Stimulated activated CD8-positive, alpha-beta memory T cell treated with anti-CD3 and anti-CD28 coated beads, Interleukin-15, amount 100 ng/mL, for 1 hour (primary cell): ENCODE measurements at places on chromosomes 4 and X.

GRCh38 chrX:119654112-119654531 is 38.8 kb downstream of the SEPTIN6 start:
- no peak for DNase-seq

GRCh38 chr4:39466747-39467146 is 7.9 kb downstream of the LIAS start:
- DNase-seq = no peak

DNA sequence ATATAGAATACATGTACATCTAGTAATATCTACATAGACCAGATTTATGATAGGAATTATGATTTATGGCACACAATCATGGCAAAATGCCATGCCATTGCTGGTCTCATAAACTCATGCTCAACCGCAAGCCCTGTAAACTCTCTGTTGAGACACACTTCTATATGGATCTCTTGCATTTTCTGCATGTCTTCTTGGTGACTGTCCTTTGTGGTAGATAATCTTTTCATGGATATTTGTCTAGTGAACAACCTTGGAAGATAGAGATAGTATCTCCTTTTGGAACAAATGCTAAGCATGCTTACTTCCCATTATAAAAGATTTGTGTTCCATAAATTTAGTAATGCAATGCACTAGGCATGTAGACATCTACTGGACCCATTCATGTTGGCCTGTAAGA is 328.0 kb downstream of the NAF1 start:
- DNase-seq = no peak

DNA sequence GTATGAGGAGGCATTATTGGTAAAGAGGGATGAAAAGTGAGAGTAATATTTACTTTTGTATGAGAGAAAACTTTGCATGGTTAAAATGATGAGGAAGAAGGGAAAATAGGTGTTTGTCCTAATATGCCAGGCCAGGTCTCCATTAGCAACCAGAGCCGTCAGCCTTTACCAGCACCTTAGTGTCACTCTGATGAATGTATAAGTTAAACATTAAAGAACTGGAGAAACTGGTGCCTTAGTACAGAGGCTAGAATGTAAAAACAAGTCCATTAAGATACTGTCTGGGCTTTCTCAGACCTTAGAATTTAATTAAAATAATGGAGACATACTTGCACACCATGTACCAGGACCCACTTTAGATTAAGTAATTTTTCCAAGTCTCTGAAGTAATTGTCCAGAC is 222.3 kb downstream of the FAM47A start:
- DNase-seq = no peak

DNA sequence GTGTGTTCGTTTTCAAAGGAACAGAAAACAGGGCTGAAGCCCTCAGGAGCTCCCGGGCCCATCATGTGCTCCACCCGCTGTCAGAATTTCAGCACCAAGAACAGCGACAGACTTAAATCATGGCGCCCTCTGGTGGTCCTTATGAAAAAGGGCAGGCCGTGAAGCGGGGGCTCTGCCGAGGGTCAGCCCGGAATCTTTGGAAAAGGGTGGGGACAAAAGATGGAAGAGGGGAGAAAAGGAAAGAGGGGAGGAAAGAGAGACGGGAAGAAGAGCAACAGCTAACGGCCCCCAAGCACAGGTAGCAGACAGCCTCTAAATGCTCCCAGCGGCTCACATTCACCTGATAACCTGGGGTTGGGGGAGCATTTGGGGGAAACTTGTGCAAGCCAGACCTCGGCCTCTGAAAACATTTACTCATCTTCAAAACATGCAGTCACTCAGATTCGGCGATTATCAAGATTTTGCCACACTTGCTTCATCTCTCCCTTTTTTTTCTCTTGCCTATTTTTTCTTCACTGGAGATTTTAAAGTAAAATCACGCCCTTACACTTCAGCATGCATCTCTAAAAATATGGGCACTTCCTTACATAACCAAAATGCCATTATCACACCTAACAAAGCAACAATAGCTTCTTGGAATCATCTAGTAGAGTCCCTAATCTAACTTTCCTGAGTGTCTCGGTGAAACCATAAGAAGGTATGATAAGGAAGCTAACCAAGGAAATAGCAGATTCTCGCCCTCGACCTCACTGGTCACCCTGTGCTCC is 28.1 kb upstream of the MAN2B2 start:
- peak; percentile 13 for DNase-seq

- DNase-seq = no peak
These were observed 1440.2 kb downstream of the ADGRL3 start for GRCh38 chr4:62640296-62640695.

GRCh38 chr4:115973768-115974167 is 860.3 kb upstream of the NDST4 start:
- no peak for DNase-seq

GRCh38 chrX:123085311-123085940 is 98.7 kb upstream of the GRIA3 start:
- DNase-seq = no peak

GRCh38 chrX:67781132-67781531 is 237.3 kb downstream of the AR start:
- no peak for DNase-seq

GRCh38 chr4:103156106-103156505 is 42.0 kb downstream of the CENPE start:
- no peak for DNase-seq

GRCh38 chr4:32776435-32777203 is 2056.4 kb downstream of the PCDH7 start:
- DNase-seq = no peak

DNA sequence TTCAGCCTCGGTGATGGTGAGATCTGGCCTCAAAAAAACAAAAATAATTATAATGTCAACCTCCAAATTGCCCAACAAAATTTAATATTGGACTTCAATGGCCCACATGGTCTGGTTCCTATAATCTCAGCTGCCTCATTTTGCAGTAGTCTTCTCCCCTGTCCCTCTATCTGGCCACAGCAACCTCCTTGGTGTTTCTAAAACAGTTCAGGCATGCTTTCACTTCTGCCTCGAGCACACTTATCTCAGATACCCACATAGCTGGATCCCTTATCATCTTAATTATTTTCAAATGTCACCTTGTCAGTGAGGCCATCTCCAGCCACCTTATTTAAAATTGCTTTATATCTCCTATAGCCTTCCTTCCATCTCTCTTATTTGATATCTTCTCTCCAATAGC is 52.9 kb upstream of the WDFY3 start:
- no peak for DNase-seq

DNA sequence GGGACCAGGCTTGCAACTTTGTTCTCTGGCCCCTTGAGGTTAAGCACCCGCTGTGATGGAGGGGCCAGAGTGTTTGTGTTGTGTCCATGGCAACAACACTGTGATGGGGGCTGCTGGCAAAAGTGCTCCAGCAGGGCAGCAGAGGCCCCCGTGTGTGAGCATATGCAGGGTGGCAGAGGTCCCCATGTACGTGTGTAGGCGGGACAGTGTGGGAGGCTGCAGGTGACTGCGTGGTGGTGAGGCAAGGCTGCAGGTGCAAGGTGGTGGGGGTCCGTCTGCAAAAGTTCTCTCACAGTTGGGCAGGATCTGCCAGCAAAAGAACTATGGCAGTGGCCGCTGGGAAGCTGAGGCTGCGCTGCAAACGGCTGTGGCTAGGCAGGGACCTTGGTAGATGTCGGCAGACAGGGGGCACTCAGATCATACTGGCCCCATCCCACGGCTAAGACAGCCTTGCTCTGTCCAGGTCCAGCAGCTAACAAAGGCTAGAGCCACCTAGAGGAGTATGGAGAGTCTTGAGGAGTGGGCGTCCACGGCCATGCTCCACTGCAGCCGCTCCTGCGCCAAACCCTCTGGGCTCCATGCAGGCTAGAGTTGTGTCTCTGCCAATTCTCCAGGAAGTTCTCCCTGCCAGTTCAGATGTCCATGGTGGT is 46.8 kb upstream of the PASD1 start:
- no peak for DNase-seq

- no peak for DNase-seq
These were observed 327.3 kb downstream of the MAPK10 start for GRCh38 chr4:86032476-86033022.

DNA sequence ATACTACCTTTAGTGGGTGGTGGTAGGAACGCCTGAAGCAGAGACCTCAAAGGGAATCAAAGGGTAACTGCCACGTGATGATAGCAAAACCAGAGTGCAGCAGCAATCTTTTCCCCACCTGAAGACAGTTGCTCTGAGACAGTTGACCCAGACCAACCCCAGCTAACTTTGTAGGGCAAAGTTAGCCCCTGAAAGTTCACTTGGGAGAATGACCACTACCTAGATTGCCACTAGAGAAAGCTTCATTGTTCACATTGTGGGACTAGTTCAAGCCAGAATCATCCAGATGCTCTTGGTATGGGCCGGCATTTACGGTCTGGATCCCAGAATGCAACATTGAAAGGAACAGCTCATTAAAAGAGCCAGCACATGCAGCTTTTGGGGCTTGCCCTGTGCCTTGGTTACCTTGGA is 4.1 kb downstream of the SEPTIN6 start:
- no peak for DNase-seq

GRCh38 chr4:119783189-119783983 is 154.8 kb upstream of the PDE5A start:
- DNase-seq = no peak

DNA sequence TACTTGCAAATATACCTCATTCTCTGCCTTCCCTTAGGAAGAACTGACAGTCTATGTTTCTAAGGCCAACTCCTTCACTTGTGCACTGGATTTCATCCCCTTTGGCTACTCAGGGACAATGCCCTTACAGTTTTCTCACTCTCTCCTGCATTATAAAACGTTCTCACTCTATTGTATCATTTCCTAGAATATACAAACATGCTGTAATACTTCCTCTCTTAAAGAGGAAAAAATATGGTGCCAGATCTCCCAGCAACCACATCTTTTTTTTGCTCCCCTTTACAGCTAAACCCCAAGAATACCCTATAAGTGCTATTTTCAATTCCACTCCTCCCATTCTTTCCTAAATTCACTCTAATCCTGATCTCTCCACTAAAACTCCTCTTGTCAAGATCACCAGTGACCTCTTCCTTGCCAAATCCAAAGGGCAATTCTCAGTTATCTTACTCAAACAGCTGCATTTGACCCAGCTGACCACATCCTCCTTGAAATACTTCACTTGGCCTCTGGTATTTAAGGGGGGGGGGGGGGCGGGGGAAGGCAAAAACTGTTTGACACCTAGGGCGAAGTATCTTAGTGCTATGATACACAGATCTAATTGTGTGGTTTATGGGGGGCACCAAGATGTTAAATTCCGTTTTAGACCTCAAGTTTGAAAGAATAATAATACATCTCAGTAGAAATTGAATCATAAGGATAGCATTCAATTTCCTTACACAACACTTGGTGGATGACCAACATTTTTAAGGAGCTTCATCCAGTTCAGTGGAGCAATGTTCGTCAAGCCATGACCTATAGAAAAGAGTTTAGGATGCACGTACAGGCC is 1.6 kb downstream of the RCHY1 start:
- DNase-seq = no peak

GRCh38 chr4:7855731-7856130 is 83.9 kb downstream of the AFAP1 start:
- no peak for DNase-seq

DNA sequence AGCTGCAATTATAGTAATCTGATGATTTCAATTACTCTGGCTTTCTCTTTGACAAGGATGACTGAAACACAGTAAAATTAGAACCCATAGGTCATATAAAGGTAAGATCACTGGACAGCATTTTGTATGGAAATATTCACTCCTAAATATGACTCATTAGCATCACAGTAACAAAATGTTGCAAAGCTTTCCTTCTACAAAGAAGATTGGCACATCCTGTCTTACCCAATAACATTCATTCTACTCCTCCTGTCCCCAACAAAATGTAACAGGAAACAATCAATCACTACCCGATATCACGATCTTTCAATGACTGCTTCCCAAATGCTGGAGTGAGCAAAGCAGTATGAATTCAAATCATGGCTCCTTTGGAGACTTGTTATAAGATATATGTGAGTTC is 95.3 kb downstream of the FANCB start:
- no peak for DNase-seq

DNA sequence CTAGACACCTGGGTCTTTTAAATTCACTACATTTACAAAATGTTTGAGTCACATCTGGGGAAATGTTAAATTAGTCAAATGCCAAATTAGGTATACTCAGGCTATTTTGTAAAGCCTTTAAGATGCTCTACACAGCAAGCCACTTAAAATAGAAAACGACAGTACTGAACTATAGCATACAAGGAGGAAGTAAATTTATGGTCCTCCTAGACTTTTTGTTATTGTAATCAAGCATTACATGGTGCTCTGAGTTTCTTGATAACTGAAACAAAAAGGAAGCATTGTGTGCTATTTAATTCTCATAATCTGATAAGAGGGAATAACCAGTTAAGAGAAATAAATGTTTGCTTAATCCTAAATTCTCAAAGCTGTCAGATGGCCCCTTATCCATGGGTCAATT is 46.2 kb downstream of the SLC9A7 start:
- no peak for DNase-seq

DNA sequence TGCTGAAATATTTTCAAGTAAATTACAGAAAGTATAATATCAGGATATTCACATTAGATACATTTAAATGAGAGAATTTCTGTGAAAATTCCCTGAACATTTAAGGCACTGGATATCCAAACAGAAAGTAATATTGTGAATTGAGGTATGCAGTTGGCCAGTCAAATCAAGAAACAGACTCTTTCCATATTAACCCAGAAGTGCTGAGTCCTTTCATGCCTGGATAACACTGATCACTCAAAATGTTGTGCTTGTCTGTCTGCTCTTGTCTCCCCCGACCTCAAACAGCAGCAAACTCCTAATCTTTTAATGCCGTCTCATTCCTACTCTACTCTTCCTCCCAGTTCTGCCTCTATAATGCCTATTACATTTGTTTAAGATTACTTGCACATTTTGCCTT is 51.2 kb downstream of the TBC1D9 start:
- DNase-seq = no peak

GRCh38 chrX:117972711-117973109 is 143.9 kb downstream of the KLHL13 start:
- no peak for DNase-seq

GRCh38 chrX:40908026-40908425 is 172.7 kb upstream of the MED14 start:
- DNase-seq = no peak

DNA sequence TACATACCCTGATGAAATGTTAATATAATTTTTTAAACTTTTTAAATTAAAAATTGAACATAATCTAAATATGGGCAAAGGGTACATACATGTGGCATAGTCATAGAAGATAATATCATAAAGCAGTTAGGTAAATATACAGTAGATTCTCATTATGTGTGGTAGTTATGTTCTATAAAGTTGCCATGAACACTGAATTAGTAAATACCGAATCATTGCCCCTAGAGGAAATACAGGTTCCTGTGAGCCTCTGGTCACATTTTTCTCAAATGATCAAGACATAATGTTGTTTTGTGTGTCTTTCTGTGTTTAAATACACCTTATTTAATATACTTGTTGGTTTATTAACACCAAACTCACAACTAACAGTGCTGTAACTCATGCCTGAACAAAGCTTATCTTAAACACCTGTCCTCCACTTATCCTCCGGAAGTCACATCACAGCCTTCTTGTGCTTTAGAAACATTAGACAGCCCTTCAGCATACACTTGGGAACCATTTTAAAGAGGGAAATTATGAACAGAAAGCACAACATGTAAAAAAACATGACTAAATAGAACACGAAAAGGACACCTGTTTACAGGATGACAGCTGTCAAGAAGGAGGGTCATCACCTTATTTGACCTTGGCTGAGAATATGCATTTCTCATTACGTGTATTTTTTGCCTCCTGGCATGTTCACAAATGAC is 169.4 kb upstream of the NAP1L5 start:
- DNase-seq = no peak
